ENCODE measurements at places on chromosomes 4 and X.

- peak; percentile 44 for DNase-seq
Measured at GRCh38 chr4:76811604-76812412, 86.1 kb downstream of the SOWAHB start.

GRCh38 chr4:165524532-165525190 is 145.9 kb downstream of the CPE start:
- peak; percentile 96 for DNase-seq

DNA sequence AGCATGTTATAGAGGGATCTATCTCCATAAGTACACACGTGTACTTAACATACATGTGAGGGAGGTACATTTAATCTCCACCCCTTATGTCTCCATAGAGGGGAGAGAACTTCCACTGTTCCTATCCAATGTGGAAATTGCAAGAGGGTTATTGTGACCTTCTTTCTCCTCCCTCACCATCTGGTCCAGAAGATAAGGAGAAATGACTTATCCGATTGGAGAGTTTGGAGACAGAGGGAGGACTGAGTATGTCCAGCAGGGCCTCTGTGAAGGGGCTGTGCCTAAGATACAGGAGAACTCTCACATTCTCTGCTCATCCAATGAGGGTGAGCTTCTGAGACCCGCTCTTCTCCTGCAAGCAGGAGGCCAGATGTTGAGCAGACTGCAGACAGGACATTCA is 113.1 kb downstream of the QDPR start:
- no peak for DNase-seq

GRCh38 chr4:73885574-73886267 is 16.5 kb downstream of the CXCL1 start:
- DNase-seq, result peak; percentile 75

DNA sequence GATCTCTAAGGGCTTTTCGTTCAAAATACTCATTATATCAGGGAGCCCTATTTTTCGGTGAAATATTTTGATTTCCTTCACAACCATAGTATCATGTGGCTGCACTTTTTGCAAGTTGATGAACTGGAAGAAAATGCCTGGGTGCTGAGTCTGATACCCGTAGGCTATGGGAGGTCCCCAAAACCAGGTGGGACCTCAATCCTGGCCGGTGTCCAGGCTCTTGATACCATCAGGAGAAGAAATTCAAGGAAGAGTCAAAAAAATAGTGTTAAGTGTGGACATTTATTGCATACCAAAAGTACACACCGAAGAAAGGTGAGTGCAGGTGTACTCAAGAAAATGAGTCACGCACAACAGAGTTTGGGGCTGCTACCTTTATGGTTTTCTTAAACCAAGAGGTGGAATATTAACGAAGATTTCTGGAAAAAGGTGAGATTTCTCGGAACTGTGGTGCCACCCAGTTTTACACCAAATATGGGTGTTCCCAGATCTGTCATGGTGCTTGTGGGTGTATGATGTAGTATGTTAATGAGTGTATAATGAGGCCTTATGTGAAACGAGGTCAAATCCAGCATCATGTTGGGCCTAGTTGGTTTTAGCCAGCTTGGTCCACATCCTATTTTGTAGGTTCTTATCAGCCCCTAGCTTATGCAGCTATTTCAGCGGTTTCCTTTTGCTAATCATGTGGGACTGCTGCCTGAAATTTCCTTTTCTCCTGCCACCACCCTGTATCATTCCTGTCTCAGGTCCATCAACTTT is 29.9 kb downstream of the VCX2 start:
- DNase-seq, result no peak

Measured in NCI-H226 (cell line).